Activated T-helper 17 cell treated with anti-CD3 and anti-CD28 coated beads, Interleukin-2, amount 50 U/mL, for 72 hours (primary cell): ENCODE measurements at places on chromosomes 2 and 18. TPM values are rescaled to one million over a fixed set of nuclear protein-coding genes. Genes with fewer than 3 reads are reported as not detected.

DNA sequence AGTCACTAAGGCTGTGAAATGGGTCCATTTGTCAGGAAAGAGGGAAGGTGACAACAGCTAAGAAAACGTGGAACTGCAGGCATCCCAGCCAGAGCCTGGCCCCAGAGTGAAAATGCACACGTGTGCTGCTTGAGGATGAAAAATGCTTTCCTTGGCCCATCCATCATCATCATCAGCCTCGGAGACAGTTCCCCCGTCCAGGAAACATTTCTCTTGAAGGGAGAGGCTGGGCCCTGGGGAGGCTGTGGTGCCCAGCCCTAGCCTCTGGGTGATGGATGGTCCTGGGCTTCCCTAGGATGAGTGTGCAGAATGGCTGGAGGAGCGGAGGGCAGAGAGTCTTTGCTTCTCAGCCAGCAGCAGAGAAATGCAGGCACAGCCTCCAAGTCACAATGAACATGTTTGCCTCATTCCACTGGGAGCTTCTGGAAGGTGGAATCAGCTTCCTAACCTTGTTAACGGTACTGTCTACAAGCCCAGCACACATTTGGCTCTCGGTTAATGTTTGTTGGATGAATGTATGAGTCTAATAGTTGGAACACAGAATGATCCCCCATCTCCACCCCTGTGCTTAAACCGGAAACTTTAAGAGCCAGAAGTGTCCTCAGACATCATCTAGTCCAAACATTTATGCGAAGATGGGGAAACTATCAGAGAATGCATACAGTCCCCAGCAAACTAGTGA is 164.0 kb downstream of the RDH14 start:
- no peaks in the 10 kb centered on the region for H3K36me3 ChIP-seq
- H3K4me1 ChIP-seq: no peaks in the 10 kb centered on the region
- H3K4me3 ChIP-seq: no peak overlapping the region
- H3K27me3 ChIP-seq: peaks cover 14% of the 10 kb centered on the region
- no peak overlapping the region for H3K27ac ChIP-seq

The PCGF1 gene
- total RNA-seq: 22.0 TPM

The TNS1 gene
- 4.4 TPM for total RNA-seq

- no peak for ATAC-seq
- no peak overlapping the region for H3K4me3 ChIP-seq
- no peak overlapping the region for H3K27ac ChIP-seq
- H3K36me3 ChIP-seq: no peaks in the 10 kb centered on the region
Observed at GRCh38 chr2:25078170-25079049, 36.5 kb downstream of the EFR3B start.

DNA sequence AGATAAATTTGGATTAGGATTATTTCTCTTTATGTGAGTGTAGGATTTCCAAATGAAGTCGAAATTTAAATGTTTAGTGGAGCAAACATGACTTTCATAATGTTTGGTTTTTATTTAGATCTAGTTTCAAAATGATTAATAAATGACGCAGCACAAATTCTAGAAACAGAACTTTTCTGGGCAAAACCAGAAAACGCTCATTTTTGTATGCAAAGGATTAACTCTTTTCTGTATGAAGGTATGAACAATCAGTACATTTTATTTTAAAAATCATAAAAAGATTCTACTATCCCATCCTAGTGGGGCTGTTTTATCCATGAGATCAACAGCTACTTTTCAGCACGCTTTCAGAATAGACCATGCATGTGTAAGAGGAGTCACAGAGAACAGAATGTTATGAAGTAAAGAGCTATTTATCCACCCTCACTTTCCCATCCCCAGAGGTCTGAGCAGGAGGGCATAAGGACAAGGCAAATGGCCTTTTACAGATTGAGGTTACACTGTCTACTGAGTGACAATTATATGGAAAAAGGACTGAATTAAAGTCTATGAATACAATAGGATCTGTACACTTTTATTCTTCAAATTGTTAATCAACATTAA is 270.8 kb downstream of the ZEB2 start:
- peak overlapping the region; percentile 61 for H3K4me3 ChIP-seq
- ATAC-seq: peak; percentile 32
- no peaks in the 10 kb centered on the region for H3K27me3 ChIP-seq
- peak overlapping the region; percentile 86 for H3K27ac ChIP-seq

The GPR35 gene
- 2.0 TPM for total RNA-seq

The LAPTM4A gene
- 27.3 TPM for total RNA-seq

DNA sequence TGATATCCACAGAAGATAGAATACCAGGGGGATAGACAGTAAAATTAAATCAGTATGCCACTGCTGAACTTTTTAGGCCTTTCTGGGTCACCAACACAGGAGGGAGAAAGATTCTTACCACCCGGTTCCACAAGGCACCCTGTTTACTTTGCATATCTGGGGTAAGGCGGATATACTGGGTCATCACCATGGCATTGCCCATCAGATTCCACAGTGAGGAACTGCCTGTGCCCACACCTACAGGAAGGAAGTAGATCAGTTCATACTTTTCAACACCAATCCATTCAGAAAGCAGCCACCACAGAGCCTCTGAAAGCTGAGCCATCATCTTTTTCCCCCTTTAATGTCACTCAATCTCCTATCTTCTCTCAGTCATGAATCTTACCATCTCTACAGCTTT is 2.0 kb downstream of the LMAN2L start:
- peaks cover 41% of the 10 kb centered on the region for H3K36me3 ChIP-seq
- peaks cover 39% of the 10 kb centered on the region for H3K4me1 ChIP-seq
- peak overlapping the region; percentile 44 for H3K27ac ChIP-seq
- H3K4me3 ChIP-seq: peak overlapping the region; percentile 60
- ATAC-seq: peak; percentile 5

The TRIM43 gene
- not detected for total RNA-seq

DNA sequence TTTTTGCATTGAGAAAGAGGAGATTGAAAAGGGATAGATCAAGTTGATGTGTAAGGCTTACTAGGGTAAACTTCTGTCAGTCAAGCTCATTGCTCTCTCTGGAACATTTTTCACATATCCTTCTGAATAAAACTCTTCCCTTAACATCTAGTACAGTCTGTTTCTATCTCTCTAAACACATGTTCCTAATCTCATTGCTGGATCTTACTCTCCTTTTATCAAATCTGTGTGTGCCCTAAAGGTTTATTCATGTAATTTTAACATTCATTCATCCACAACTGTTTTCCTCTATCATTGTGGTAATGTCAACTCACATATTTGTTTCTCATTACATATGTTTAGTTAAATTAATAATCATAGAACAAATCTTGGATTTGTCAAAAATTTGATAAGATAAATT is 277.9 kb upstream of the GULP1 start:
- H3K4me1 ChIP-seq: no peaks in the 10 kb centered on the region
- no peak for ATAC-seq
- no peak overlapping the region for H3K4me3 ChIP-seq

DNA sequence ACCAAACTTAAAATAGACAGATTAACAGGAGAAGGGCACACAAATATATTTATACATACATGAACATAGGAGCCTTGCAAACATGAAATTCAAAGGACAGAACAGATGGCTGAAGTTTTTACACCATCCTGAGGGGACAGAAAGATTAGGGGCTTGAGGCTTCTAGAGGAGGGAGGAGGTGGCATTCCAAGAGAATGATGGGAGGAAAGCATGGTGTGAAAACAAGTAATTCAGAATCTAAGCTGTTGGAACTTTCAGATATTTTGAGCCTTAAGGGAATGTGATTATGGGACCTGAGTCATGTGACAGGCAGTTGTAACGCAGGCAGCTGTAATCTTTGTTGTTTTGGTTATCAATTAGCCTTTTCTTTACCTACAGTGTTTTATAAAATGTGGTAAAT is 225.2 kb upstream of the SPOPL start:
- no peak overlapping the region for H3K4me3 ChIP-seq
- no peak overlapping the region for H3K27ac ChIP-seq
- H3K27me3 ChIP-seq: no peaks in the 10 kb centered on the region
- ATAC-seq: no peak
- H3K4me1 ChIP-seq: no peaks in the 10 kb centered on the region

DNA sequence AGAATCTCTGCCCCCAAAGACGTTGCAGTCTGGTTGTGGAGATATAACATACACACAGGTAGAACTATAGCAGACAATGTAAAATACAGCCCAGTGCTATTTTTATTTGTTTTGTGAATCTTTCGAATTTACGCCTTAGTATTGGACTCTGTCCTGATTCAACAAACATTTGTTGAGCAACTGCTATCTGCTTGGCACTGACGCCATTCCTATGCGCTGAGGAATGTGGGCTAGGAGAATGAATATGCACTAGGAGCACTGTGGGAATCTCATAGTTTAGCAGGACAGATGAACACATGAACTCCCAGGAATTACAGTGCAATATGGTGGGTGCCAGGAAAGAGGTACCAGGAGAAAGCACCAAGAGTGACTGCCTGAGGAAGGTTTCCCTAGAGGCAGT is 181.7 kb upstream of the SIX3 start:
- H3K36me3 ChIP-seq: no peaks in the 10 kb centered on the region
- ATAC-seq: no peak
- no peak overlapping the region for H3K4me3 ChIP-seq
- H3K27me3 ChIP-seq: no peaks in the 10 kb centered on the region
- no peak overlapping the region for H3K27ac ChIP-seq

The NPHP1 gene
- 0.98 TPM for total RNA-seq

The SIX3 gene
- not detected for total RNA-seq

GRCh38 chr18:54119524-54120019 is 104.9 kb downstream of the MBD2 start:
- peak; percentile 80 for ATAC-seq
- H3K4me3 ChIP-seq: peak overlapping the region; percentile 55
- H3K27ac ChIP-seq: peak overlapping the region; percentile 61

DNA sequence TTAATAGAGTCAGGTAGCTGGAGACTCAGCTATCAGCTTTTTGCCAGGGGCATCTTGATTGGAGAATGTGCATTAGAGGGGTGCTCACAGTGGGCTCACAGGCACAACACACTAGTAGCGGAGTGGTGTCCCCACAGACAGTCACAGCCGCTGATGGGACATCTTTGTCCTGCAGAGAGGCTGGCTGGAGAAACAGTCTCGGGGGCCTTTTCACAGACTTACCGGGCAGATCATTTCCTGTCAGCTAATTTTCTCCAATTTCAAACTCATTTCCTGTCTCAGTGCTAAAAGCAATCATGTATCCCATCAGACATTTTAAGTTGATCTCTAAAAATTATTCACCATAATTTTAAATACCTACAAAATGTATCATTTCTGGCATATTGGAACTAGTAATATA is 562.6 kb downstream of the DCDC2C start:
- ATAC-seq: no peak
- no peak overlapping the region for H3K27ac ChIP-seq
- no peaks in the 10 kb centered on the region for H3K36me3 ChIP-seq

The G6PC2 gene
- total RNA-seq: not detected

The ASAP2 gene
- 0.19 TPM for total RNA-seq

GRCh38 chr2:108911807-108912628 is 77.0 kb downstream of the EDAR start:
- ATAC-seq: no peak
- H3K36me3 ChIP-seq: no peaks in the 10 kb centered on the region
- no peak overlapping the region for H3K27ac ChIP-seq

DNA sequence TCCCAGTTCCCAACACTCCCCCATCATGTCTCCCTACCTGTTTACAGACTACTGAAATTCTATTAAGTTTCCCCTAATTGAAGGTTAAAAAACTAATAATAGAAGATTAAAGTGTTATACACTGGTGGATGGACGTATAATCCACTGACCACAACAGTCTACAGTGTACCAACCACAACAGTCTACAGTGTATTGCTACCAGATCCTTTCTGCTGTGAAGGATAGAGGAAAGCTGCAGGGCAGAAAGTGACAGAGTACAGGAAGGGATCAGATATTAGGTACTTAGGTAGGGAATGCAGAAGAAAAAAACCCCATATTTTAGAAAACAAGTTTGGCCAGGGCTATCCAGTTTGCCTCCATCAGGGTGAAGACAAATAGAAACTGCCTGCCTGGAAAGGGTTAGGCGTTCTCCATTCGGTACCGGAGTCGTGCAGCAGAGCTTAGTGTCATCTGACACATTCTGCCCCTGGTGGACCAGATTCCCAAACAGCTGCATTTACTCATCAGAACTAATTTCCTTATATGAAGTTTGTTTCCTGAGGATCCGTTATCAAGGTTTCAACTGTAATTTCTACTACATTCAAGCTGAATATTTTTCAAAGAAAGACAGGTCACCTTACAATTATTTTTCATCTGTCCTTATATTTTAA is 49.9 kb downstream of the KLF7 start:
- peaks cover 29% of the 10 kb centered on the region for H3K36me3 ChIP-seq
- no peak overlapping the region for H3K27ac ChIP-seq
- peaks cover 5% of the 10 kb centered on the region for H3K4me1 ChIP-seq
- ATAC-seq: no peak
- H3K4me3 ChIP-seq: no peak overlapping the region

DNA sequence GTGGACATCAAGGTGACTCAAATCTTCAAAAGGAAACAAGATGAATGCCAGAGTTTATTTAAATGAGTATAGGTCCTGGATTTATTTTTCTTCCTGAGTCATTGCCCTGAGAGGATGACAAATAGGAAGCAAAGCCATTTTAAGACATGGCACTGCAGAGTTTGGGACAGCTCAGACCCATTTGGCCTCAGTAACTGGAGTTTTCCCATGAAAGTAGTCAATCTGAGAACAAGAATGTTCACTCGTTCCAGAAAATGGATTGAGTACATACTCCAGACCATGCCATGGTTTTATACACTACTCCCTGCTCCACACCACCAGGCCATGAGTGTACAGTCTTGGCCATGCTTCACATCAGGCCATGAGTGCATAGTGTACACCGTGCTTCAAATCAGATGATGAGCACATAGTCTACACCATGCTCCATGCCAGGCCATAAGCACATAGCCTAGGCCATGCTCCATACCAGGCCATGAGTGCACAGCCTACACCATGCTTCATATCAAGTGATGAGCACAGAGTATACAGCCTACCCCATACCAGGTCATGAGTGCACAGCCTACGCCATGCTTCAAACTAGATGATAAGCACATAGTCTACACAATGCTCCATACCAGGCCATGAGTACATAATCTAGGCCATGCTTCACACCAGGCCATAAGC is 202.4 kb downstream of the FBXO15 start:
- H3K4me1 ChIP-seq: no peaks in the 10 kb centered on the region
- no peaks in the 10 kb centered on the region for H3K36me3 ChIP-seq
- H3K4me3 ChIP-seq: no peak overlapping the region
- H3K27ac ChIP-seq: no peak overlapping the region

- peaks cover 88% of the 10 kb centered on the region for H3K36me3 ChIP-seq
- H3K4me3 ChIP-seq: no peak overlapping the region
- H3K4me1 ChIP-seq: peaks cover 24% of the 10 kb centered on the region
- H3K27ac ChIP-seq: peak overlapping the region; percentile 34
- no peak for ATAC-seq
- no peaks in the 10 kb centered on the region for H3K27me3 ChIP-seq
Observed at GRCh38 chr2:175136334-175137215, 31.4 kb downstream of the ATF2 start.

DNA sequence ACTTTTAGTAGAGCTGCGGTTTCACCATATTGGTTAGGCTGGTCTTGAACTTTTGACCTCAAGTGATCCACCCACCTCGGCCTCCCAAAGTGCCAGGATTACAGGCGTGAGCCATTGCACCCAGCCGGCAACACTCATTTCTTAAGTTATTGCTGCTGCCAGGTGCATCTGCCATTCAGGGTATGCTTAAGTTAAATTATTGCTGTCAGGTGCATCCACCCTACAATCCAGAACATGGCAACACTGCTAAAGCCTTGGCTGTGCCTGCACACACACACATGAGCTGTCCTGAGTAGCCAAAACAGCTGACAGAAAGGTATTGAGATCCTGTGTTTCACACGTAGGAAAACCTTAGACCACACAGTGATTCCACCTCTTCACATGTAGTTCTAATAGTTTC is 148.2 kb downstream of the FAM161A start:
- peaks cover under 1% of the 10 kb centered on the region for H3K27me3 ChIP-seq
- H3K4me1 ChIP-seq: peaks cover 5% of the 10 kb centered on the region
- H3K27ac ChIP-seq: no peak overlapping the region
- no peak for ATAC-seq
- no peaks in the 10 kb centered on the region for H3K36me3 ChIP-seq
